Activated T-helper 17 cell treated with anti-CD3 and anti-CD28 coated beads, Interleukin-2, amount 50 U/mL, for 72 hours (primary cell): ENCODE measurements at places on chromosomes 2 and 18.
A peak's percentile ranks its signal among the peaks of the same experiment; 100 is the strongest.

DNA sequence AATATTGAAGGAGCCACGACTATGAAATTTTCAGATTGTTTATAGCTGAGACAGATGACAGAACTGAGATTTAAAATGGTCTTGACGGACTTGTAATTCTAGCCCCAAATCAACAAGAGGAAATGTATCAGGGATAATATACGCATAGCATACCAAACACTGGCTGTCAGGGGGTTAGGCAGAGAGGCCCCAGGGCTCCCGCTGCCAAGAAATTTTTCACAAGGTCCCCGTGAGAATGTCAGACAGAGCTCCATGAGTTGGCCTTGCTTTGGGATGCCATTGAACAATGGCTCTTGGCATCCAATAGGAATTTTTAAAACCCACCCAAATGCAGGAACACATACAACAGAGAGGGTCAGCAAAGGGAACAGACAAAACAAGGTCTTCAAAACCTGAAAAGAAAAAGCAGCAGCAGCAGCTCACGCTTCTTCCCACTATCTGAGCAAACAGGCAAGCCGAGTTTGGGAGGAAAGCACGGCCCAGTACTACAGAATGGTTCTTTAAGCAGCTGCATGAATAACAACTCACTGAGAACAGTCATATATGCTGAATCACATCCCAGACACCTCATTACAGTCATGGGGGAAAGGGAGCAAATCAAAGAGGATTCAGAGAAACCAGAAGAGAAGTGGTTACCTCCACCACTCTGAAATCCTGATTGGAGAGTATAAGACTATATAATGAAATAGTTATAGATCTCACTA, 445.6 kb downstream of the RND3 start:
- H3K4me1 ChIP-seq, result no peaks in the 10 kb centered on the region
- no peak overlapping the region for H3K4me3 ChIP-seq
- H3K36me3 ChIP-seq, result no peaks in the 10 kb centered on the region
- ATAC-seq, result no peak
- no peak overlapping the region for H3K27ac ChIP-seq
- H3K27me3 ChIP-seq, result no peaks in the 10 kb centered on the region

GRCh38 chr2:2879781-2880180, 497.8 kb downstream of the EIPR1 start:
- H3K36me3 ChIP-seq, result no peaks in the 10 kb centered on the region
- no peak overlapping the region for H3K4me3 ChIP-seq
- no peak for ATAC-seq
- peaks cover 3% of the 10 kb centered on the region for H3K27me3 ChIP-seq
- H3K4me1 ChIP-seq, result no peaks in the 10 kb centered on the region

DNA sequence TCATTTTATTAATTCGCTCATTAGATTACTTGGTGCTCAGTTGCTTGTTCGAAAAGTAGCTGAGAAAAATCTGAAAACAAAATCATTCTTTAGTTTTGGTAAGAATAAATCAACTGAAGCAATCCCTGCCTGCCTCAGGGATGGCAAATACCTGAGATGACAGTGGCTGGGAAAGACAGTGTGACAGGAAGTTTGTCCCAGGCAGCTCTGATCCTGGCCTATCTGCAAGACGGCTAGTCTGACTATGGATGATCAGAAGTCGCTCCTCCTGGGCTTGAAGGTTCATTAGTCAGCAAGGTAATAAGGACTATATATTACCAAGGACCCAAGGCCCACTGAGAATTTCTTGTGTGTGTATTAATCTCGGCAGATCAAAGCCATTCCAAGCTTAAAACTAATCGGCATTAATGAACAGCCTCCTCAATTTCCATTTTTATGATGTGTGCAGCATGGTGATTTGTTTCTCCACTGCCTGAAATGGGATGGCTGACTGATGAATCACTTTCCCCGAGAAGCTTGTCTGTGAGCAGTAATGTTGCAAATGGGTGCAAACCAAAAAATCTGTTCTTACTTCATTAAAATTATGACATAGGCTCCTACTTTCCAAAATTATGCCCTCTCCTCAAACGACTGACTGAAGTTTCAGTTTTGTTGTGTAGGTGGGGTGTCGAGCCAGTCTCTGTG, 199.9 kb downstream of the ACTR3 start:
- no peak for ATAC-seq
- no peak overlapping the region for H3K4me3 ChIP-seq
- H3K36me3 ChIP-seq, result no peaks in the 10 kb centered on the region
- no peak overlapping the region for H3K27ac ChIP-seq
- H3K4me1 ChIP-seq, result no peaks in the 10 kb centered on the region

DNA sequence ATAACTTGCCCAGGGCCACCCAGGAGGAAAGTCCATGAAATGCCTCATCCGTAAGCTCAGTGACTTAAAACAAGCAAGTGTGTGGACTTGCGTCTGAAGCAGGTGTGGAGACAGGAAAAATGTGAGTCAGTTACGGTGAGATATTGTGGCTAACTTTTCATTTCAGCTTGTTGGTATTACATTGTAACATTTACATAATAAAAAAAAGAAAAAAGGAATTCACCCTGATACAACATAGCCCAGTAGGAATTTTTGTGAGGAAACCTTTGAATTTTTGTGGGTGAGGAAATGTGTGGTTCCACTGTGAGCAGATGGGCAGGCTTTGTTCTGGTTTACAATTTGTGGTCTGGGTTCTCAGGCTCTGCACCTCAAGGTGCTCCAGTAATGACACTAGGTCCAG, 33.7 kb upstream of the LYPD6B start:
- no peaks in the 10 kb centered on the region for H3K27me3 ChIP-seq
- no peak overlapping the region for H3K4me3 ChIP-seq
- peaks cover 11% of the 10 kb centered on the region for H3K4me1 ChIP-seq
- peaks cover 75% of the 10 kb centered on the region for H3K36me3 ChIP-seq
- H3K27ac ChIP-seq, result no peak overlapping the region
- no peak for ATAC-seq

GRCh38 chr18:3453540-3454364, 3.8 kb downstream of the TGIF1 start:
- H3K27me3 ChIP-seq, result no peaks in the 10 kb centered on the region
- H3K36me3 ChIP-seq, result peaks cover 98% of the 10 kb centered on the region
- H3K4me1 ChIP-seq, result peaks cover 34% of the 10 kb centered on the region
- H3K4me3 ChIP-seq, result peak overlapping the region; percentile 98
- peak overlapping the region; percentile 99 for H3K27ac ChIP-seq

- peaks cover 5% of the 10 kb centered on the region for H3K27me3 ChIP-seq
- H3K27ac ChIP-seq, result no peak overlapping the region
- H3K36me3 ChIP-seq, result no peaks in the 10 kb centered on the region
- no peak overlapping the region for H3K4me3 ChIP-seq
These were observed 315.4 kb upstream of the THUMPD2 start for GRCh38 chr2:40094451-40094850.

DNA sequence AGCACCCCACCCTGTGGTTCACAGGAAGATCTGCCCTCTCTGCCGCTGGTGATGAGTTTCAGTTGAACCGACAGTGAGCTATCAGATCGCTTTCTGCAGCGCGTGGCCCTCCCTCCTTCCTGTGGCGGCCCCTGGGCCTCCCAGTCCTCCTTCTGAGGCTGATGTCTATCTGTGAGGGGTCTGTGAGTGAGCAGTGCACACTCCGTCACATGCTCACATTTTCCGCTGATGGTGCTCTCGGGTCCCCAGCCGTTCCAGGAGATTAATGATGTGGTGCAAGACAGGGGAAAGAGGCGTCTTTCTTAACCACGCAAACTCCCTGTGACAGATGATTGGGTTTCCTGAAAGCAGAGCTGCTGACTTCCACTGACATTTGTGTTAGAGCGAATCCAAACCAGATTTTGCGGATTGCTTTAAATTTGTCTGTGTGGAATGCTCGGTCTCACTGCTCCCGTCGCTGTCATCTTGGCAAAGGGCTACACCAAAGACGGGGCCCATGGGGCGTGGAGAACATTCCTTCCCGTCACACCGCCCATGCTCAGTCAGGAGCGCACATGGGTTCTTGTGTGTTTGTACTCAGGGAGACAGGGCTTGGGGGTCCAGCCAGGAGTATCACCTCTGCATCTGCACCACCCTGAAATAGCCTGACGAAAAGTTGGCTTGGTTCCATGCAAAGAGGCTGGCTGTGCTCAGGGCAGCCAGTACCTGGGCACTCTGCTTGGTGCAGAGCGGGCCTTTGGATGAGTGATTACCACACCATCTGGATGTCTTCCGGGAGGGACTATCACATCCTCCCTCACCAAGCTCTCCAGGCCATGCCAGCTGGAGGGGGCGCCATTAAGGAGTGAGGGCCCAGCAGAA, 154.7 kb upstream of the HS6ST1 start:
- H3K4me3 ChIP-seq, result peak overlapping the region; percentile 22
- H3K36me3 ChIP-seq, result no peaks in the 10 kb centered on the region
- no peaks in the 10 kb centered on the region for H3K4me1 ChIP-seq
- no peak overlapping the region for H3K27ac ChIP-seq

- peaks cover 6% of the 10 kb centered on the region for H3K4me1 ChIP-seq
- peak; percentile 29 for ATAC-seq
- H3K36me3 ChIP-seq, result no peaks in the 10 kb centered on the region
These were observed 147.3 kb downstream of the AGAP1 start for GRCh38 chr2:235640926-235641723.

DNA sequence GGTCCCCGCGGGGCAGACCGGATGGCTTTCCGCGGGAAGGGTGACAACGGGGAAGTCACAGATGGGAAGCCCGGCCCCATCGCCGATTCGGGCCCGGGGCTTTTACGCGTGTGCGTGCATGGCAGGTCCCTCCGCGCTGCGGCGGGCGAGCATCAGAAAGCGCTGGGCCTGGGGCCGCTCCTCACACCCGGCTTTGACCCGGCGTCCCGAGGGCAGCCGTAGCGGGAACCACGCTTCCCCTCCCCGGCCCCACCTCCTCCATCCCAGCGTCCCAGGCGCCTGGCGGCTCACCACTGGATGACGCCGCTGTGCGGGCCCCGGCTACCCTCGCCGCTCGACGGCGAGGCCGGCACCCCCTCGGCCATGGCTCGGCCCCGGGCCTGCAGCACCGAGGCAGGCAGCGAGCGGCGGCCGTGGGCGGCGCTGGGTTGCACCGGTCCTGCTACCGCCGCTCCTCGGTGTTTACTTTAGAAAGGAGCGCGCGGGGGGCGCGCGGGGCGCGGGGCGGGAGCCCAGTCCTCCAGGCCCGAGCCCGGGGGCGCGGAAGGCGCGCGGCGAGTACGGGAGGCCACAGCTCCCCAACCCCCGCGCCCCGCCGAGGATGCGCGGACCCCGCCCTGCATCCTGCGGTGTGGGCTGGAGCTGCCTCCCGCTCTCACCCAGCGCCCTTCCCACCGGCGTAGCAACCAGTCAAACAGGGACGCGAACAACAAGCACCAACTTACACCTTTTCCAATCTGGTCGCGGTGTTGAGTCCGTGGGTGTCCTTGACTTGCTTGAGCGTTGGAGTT, 806 bp downstream of the RFX8 start:
- peaks cover 4% of the 10 kb centered on the region for H3K4me1 ChIP-seq
- H3K4me3 ChIP-seq, result peak overlapping the region; percentile 69
- no peak overlapping the region for H3K27ac ChIP-seq
- ATAC-seq, result peak; percentile 62

- no peak for ATAC-seq
- peaks cover 12% of the 10 kb centered on the region for H3K4me1 ChIP-seq
- H3K27ac ChIP-seq, result no peak overlapping the region
- H3K4me3 ChIP-seq, result no peak overlapping the region
- H3K27me3 ChIP-seq, result no peaks in the 10 kb centered on the region
- no peaks in the 10 kb centered on the region for H3K36me3 ChIP-seq
These were observed 55.4 kb upstream of the ACVR1 start for GRCh38 chr2:157931542-157931941.

DNA sequence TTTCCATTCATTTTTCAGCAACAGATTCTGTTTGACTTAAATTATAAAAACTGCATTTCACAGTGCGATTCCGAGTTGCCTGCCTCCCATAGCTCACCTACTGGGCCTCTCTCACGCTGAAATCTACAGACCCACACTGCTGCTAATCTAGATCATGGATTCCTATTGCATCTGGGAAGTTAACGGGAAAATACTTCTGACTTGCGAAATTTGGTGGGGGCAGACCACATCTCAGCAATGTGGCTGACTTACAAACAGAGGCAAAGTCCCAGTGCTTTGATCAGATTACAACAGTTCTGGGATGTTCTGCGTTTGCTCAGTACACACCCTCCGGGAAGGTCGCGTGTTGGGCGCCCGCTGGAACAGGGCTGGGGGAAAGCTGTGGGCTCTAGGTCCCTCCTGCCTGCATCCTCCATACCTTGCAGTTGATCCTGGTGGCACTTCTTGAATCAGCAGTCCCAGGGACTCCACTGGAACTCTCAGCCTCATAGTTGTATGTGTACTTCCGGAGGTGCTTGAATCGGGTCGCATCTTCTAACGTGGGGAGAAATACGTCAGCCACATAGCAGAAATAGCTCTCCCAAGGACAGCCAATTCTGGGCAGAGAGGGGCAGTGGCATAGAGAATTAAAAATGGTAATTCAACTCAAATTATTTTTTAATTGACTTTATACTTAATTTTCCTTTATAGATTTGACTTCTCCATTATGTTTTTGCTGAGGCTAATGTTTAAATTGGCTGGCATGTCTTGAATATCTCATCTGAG, 1.7 kb downstream of the APOB start:
- no peaks in the 10 kb centered on the region for H3K36me3 ChIP-seq
- peaks cover 4% of the 10 kb centered on the region for H3K4me1 ChIP-seq
- no peak for ATAC-seq
- no peak overlapping the region for H3K4me3 ChIP-seq
- H3K27ac ChIP-seq, result no peak overlapping the region

DNA sequence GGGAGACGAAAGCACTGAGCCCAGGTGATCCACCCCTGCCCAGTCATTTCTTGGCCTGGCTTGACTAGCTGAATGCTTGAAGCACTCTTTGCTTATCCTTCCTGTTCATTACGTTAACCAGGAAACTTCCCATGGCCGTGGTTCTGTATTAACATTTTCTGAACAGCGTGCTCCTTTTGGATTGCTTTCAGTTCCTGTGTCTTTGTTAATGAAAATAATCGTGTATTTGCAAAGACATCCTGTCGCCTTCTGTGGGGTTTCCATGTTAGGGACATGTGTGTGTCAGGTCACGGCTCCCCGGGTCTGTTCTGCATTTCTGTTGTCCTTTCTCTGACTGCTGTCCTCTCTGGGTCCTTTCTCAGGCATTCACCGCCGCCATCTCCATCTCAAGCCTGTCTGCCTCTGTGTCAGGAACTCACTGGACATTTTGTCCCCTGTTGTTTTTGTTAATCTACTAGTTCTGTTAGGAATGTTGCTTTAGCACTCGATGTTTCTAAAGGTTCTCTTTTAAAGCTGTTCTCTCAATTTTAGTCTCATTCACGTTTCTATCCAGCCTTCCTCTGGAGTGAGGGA, 434.1 kb upstream of the HS6ST1 start:
- H3K27ac ChIP-seq, result no peak overlapping the region
- H3K36me3 ChIP-seq, result no peaks in the 10 kb centered on the region
- peaks cover 4% of the 10 kb centered on the region for H3K4me1 ChIP-seq
- H3K27me3 ChIP-seq, result peaks cover 13% of the 10 kb centered on the region
- H3K4me3 ChIP-seq, result no peak overlapping the region

DNA sequence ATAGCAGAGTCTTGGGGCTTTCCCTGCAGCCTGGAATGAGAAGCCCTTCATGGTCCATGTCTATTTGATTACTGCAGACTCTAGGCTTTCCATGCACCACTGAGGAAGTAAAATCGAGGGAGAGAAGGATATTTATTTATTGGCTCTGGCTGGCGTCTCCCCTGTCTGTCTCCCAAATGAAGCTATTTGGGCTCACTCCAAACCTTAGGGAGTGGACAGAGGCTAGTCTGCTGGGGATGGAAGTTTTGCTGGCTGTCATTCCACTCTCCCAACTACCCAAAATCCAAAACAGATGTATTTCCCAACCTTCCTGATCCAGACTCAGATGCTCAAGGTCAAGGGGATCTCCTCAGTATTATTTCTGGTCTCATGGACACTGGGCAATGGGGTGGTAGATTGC, 33.7 kb downstream of the TMEM17 start:
- H3K27ac ChIP-seq, result no peak overlapping the region
- ATAC-seq, result no peak
- H3K4me1 ChIP-seq, result no peaks in the 10 kb centered on the region
- H3K27me3 ChIP-seq, result peaks cover 30% of the 10 kb centered on the region
- H3K36me3 ChIP-seq, result no peaks in the 10 kb centered on the region
